ENCODE measurements at places on chromosomes 3 and 15. TPM values are rescaled to one million over a fixed set of nuclear protein-coding genes. Genes with fewer than 3 reads are reported as not detected.

Gene ACP3
- not detected for total RNA-seq

Gene C2CD4B
- 38.2 TPM for total RNA-seq

Gene ITIH1
- total RNA-seq, result not detected

Gene TMC3
- not detected for total RNA-seq

Gene DOCK3
- under 0.01 TPM for total RNA-seq

Gene PTPRG
- 41.6 TPM for total RNA-seq

Gene TRPM1
- 0.19 TPM for total RNA-seq

Gene VPS39
- 29.4 TPM for total RNA-seq

Gene SEC61A1
- 220 TPM for total RNA-seq
